ENCODE measurements at places on chromosomes 5 and 9. TPM values are rescaled to one million over a fixed set of nuclear protein-coding genes. Genes with fewer than 3 reads are reported as not detected.

TAS2R1 gene
- not detected for total RNA-seq

TENT4A gene
- total RNA-seq: 15.7 TPM

SLC12A7 gene
- 4.0 TPM for total RNA-seq

FAM174A gene
- total RNA-seq: 16.0 TPM

GMCL2 gene
- total RNA-seq: not detected

NEUROG1 gene
- total RNA-seq: not detected

All from hair follicle dermal papilla cell (primary cell).